ENCODE measurements at places on chromosomes 12 and 14.

GRCh38 chr14:65261425-65261920 is 151.1 kb upstream of the FUT8 start:
- DNase-seq: no peak

DNA sequence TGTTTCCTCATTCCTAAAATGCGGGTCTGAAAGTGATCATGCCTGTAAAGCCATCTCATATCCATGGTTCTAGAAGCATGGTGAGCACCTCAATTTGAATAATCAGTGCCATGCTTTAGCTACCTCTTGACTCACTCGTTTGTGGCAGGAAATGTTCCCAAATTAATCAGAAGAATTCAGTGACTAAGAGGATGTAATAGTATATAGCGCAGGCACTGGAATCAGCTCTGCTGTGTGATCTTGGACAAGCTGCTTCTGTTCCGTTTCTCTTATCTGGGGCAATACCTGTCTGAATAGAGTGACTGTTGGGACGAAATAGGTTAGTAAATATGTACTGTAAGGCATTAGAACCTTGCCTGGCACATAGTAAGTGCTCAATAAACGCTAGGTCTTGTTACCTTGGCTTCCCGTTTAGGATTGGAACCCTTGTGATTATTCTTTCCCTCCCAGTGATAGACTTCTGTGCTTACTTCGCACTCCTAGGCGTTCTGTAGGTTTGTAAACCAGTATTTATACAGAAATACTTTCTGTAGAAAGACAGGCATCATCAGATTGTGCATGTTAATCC is 820 bp upstream of the SMAGP start:
- no peak for DNase-seq

GRCh38 chr12:120055231-120056000 is 61.1 kb downstream of the RAB35 start:
- no peak for DNase-seq

GRCh38 chr14:64983439-64984310 is 3.0 kb upstream of the FNTB start:
- DNase-seq: peak; percentile 65

DNA sequence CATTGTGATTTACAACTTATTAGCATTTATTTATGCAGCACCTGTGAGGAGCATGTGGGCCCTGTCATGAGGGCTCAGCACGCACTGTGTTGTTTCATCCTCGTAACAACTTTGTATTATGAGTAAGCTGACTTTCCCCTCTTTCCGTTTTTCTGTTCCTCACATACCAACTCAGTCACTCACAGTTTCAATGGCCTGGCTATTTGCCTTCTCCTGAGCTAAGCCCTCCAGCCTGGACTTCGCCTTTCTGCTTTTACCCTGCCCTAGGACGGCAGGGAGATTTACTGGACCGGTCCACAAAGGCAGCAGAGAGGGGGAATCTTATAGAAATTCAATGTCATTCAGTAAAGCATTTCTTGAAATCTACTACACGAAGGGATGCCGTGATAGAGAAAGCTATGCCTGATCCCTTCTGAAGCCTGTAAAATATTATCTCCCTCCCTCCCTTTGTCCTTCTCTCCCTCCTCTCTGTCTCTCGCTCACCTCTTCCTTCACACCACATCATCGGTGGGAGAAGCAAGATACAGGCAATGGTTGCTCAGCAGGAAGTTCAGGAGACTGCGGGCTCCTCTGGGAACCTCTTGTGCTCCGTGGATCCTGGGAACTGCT is 219.2 kb upstream of the TBX3 start:
- no peak for DNase-seq

DNA sequence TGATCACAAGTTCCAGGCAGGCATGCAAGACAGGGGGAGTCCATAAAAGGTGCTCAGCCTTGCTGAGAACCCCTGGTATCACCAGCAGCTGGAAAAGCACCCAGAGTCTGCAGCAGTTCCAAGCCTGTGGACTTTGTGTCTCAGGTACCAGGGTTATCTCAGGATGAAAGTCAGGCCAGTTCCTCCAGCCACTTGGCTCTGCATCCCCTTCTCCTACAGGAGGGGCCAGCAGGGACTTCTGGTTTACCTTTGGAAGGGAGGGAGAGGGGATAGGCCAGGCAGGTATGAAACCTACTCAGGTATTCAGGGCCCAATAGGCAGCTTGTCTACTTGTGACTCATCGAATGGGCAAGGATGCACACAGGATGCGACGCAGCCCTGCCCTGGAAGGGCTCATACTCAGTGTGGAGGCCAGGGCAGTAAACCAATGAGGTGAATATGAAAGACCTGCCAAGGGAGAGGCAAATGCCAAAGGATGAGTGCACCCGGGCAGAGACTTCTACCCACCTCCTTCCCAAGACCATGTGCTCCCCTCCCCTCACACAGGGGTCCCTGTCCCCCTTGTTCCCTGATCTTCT is 148.2 kb downstream of the SLC38A6 start:
- no peak for DNase-seq

DNA sequence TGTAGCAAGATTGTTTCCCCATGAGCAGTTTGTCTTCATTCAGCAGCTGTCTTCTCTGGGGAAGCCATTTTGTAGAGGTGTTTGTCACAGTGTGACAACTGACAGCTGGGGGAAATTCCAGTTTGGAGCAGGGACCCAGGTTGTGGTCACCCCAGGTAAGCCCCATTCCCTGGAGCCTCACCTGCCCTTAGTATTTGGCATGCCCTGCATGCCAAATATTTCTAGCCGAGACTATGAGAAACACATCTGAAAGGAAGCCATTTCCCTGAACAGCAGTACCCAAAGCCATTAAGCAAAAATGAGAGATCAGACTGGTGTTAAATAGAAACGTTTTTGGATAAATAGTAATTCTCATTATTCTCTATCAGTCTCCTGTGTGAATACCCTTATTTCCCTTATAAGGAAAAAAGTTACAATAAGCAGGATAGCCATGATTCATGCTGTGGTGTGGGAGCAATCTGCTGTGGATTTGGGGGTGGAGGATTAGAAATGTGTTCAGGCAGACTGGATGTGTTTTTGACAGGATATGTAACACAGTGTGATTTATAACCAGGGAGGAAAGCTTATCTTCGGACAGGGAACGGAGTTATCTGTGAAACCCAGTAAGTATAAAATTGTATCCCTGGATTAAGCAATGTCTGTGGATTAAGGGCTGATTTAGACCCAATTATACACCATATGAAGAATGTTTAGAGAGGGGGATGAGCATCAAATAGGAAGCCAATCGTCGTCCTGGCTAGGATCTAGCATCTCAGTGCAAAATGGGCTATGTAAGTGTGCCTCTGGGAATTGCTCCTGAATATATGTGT is 68.9 kb downstream of the DAD1 start:
- no peak for DNase-seq

DNA sequence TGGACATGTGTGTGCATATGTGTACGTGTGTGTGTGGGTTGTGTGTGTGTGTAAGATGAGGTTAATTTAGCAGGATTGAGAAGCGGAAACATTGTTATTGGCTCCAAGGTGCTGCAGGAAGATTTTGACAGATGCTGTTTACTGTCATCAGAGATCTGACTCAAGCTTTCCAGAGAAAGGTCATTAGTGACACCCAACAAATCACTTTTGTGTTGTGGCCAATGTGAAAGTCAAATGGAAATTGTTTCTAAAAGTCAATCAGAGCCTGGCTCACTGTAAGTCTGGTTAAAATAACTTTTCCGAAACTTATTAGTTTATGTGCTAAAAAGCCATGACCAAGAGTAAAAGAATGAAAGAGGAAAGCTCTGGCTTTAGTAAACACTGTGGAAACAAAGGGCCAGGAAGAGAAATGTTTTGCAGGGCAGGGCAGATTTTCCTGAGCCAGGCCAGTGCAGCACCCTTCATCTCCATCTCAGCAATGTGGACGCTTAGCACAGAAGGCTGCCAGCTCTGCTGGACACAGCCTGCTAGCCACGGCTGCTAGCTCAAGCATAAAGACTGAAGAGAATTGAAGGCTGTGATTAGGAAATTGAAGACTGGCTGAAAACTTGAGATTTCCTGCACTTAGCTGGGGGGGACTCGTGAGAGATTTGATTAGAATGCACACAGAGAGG is 235.8 kb downstream of the NEDD1 start:
- DNase-seq: no peak

GRCh38 chr14:99732436-99733210 is 48.5 kb downstream of the CYP46A1 start:
- DNase-seq: no peak

GRCh38 chr12:55126106-55126505 is at the start of gene OR9K2:
TSS of gene OR9K2 (plus strand) at chr12:55126406. CDS start at chr12:55129835, 3,429 bp downstream.
- no peak for DNase-seq

DNA sequence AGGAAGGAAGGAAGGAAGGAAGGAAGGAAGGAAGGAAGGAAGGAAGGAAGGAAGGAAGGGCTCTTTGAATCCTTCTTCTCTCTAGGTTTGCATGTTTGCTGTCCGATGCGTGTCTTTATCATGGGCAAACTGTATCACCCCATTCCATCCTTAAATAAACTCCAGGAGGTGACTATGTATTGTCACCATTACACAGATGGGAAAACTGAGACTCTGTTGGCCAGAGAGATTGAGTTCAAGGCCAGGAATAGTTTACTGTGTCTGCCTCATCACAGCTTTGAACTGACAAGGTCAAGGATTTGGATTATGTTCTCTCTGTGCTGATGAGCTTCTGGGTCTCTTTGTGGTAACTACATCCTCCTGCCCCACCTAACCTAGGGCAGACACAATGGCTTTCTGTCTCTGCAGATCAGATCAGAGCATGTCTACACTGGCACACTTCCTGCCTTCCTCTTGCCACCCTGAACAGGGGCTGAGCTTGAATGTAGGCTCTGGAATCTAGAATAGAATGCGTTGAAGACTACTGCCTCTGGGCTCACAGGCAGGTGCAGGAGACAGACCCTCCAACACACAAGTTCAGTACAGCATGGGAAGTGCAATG is 78.9 kb upstream of the MAP1LC3B2 start:
- DNase-seq: no peak

DNA sequence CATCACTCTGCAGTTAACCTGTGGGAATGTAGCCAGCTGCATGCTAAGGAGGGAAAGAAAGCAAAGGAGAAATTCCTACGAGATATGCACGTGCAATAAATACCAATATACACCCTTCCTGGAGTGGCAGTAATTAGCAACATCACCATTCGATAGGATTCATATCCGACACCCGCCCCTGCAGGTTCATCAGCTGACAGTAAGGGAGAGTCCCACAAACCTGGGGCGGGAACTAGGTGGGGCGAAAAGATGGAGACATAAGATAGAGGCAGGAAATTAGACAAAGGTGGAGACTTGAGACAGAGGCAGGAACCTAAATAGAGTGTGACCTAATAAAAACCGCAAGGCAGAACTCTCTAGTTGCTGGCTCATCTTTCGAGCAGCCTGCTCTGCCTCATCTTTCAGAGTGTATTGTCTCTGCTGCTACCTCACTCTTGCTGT is 51.6 kb downstream of the PLEKHG3 start:
- DNase-seq: no peak

- DNase-seq: no peak
These were observed 347 bp downstream of the SYNDIG1L start for GRCh38 chr14:74425525-74426201.

GRCh38 chr12:122096591-122097149 is 18.1 kb downstream of the MLXIP start:
- DNase-seq: no peak

- no peak for DNase-seq
These were observed 10.3 kb downstream of the TNS2 start for GRCh38 chr12:53060064-53060720.

GRCh38 chr12:122081083-122081696 is 2.6 kb downstream of the MLXIP start:
- no peak for DNase-seq

GRCh38 chr12:122226366-122227125 is 694 bp upstream of the DIABLO start:
- no peak for DNase-seq

GRCh38 chr12:65194949-65195348 is 25.6 kb downstream of the LEMD3 start:
- DNase-seq: no peak

- DNase-seq: no peak
These were observed 100.7 kb downstream of the RPL10L start for GRCh38 chr14:46550836-46551235.

GRCh38 chr14:24921903-24922302 is 128.0 kb downstream of the STXBP6 start:
- DNase-seq: no peak

DNA sequence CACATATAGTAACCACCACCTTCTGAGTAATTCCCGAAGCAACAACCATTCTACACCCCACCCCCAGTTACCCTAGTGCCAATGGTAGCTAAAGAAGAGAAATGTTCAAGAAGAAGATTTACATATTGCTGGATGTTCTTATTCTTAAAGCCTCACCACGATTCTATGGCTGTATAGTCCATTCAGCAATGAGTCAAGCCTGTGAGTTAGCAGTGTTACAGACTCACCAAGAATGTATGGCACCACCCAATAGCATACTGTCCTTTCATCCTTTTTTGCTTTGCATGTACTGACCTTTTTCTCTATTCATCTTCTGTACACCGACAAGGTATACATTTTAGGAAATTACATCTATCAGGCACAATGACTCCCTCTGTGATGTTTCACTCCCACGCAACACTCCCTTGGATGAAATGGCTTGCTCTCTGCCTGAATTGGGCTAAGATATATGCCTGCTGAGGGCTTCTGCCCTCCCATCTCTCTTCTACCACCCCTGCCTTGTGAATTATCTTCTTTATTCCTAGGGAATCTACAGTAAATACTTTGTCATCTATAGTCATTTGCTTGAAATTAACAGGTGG is 945.8 kb downstream of the DIO2 start:
- no peak for DNase-seq

GRCh38 chr12:115504306-115505290 is 772.9 kb downstream of the MED13L start:
- no peak for DNase-seq

GRCh38 chr14:74065746-74066575 is 18.3 kb downstream of the ALDH6A1 start:
- no peak for DNase-seq

DNA sequence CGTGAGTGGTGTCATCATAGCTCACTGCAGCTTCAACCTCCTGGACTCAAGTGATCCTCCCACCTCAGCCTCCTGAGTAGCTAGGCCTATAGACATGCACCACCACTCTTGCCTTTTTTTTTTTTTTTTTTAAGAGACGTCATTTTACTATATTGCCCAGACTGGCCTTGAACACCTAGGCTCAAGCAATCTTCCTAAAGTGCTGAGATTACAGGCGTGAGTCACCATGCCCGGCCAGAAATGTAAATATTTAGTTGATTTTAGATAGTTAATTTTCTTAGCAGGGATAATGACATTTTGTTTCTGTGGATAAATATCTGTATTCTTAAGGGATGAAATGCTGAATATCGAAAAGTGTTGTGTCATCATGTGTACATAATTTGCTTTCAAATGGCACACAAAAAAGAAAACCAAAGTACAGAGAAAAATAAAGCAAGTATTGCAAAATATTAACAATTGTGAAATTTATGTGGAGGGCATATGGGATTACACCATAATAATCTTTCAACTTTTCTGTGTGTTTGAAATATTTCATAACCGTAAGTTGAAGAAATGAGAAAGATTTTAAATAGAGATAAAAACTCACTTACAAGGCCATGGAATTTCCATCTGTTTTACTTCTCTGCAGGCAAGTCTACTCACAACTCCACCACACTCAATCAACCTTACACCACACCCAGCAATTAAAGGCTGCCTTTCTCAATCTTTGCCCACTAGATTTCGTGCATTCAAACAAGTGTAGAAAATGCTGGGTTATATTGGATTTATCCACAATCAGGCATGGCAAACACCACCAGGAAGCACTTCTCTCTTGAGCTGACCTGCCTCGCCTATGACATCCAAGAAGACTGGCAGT is 93.7 kb downstream of the SPTSSA start:
- peak; percentile 78 for DNase-seq

GRCh38 chr14:99232714-99233214 is 39.2 kb downstream of the BCL11B start:
- no peak for DNase-seq
